Esophagus muscularis mucosa (tissue), 4 donors: ENCODE measurements at places on chromosomes 1 and 21. TPM values are rescaled to one million over a fixed set of nuclear protein-coding genes. Genes with fewer than 3 reads are reported as not detected.

GRCh38 chr21:16468184-16468583, 738.4 kb downstream of the USP25 start:
- DNase-seq: no peak

Gene HAO2
- not detected for total RNA-seq

GRCh38 chr1:178806665-178807300, 64.1 kb downstream of the ANGPTL1 start:
- no peak for DNase-seq

DNA sequence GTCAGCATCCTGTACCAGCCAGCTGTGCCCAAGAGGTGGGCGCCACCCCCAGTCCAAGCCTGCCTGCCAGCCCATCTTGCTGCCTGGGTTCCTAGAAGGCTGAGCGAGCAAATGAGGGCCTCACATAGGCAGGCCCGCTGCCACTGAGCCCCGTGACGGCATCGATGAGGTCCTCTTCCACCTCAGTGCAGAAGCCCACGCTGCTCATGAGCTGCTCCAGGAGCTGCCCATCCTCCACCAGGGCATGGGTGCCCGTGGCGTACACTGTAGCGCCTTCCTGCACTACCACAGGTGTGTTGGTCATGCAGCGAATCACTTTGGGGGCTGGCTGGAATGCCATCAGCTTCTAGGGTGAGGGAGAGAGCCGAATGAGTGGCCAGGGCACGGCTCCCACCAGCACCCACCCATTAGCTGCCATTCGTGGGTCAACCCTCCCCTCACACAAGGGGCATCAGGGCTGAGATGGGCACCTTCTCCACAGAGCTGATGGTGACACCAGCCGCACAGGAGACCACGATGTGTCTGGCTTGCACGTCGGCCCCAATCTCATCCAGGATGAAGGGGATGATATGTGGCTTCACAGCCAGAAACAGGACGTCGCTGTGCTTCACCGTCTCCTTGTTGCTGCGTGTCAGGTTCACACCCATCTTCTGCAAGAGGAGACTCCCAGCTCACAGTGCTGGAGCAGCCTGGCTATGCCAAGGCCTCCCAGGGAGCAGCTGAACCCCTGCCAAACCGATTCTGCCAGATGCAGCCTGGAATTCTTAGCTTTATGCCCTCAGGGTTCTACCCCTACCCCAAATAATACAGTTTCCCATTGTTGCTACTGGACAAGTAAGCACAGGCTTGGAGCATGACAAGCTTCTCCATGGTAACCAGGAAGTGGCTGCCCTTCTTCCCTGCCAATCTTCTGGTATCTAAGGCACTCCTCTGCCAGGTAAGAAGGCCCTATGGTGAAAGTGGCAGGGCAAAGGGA, 2.0 kb downstream of the PYCR2 start:
- peak; percentile 75 for DNase-seq

DNA sequence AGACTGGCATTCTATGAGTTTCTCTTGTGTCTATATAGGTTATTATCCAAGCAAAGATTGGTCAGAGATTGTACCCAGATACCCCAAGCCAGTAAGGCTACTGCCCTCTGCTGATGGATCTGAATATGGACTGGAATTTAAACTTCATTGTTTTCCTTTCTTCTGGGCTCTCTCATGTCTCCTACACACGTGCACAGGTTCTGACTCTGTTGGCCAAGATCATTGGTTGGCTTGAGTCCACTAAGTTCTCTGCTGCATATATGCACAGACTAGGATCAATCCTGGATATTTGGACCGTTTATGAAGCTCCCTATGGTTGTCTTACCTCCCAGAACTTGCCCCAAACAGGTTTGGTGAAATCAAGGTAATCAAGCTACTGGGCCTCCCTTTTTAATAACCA, 69.7 kb downstream of the CC2D1B start:
- DNase-seq: no peak

Gene SYPL2
- total RNA-seq: 3.3 TPM

Gene KCNQ4
- 22.0 TPM for total RNA-seq

DNA sequence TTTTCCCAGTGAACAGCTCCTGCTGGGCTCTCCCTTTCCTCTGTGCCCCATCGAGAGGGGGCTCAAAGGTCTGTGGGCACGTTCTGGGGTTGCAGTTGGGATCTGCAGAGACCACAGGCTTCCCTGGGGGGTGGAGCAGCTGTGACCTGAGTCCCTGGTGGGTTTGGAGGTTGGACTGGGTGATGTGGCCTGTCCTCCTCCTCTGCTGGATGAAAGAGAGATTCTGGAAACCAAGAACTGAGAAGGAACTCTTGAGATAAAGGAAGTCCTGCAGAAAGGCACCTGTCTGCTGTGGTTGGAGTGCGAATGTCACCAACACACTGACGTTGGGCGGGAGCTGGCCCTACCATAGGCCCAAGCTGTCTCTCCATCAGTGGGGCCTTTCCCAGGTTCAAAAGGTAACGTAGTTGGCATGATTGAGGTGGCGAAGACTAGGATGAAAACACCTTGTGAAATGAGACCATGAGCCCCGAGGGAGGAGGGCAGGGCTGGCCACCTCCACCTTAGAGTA, 35.8 kb upstream of the ETV3 start:
- no peak for DNase-seq
